ENCODE measurements at places on chromosomes 4 and X.
A peak's percentile ranks its signal among the peaks of the same experiment; 100 is the strongest.

DNA sequence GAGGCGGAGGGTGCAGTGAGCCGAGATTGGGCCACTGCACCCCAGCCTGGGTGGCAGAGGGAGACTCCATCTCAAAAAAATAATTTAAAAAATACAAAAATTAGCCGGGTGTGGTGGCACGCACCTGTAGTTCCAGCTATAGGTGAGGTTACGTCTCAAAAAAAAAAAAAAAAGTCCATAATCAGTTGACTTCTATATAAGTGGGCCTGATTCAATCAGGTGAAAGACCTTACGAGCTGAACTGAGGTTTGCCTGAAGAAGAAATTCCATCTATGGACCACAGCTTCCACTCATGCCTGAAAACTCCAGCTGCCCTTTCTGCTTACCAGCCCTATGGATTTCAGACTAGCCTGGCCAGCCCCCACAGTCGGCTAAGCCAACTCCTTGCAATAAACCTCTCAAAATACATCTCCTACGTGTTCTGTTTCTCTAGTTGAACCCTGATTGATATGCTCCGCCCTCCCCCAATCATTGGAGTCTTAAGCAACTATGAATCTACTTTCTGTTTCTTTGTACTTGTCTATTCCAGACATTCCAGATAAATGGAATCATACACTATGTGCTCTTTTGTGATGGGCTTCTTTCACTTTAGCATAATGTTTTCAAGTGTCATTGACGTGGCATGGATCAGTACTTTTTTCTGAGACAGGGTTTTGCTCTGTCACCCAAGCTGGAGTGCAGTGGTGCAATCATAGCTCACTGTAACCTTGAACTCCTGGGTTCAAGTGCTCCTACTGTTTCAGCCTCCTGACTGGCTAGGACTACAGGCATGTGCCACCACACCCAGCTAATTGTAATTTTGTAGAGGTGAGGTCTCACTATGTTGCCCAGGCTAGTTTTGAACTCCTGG, 36.6 kb downstream of the SAT1 start:
- no peak for DNase-seq

DNA sequence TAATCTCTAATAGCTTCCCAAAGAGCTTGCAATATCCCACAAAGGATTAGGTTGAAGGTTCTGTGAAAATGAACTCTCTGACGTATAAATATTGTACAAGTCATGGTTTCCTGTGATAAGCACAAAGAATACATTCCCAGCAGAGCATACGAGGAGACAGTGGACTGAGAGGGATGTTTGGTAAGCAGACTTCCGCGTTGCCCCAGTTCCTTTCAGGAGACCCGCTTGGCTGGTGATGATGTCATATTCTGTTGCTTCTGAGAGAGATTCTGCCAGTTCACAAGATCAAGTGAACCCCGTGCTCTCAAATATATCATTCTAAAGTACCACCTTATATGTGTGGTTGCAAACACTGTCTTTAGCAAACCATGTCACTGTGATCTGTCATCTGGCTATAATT, 323.9 kb upstream of the CASK start:
- DNase-seq, result no peak

GRCh38 chr4:6825403-6825802, 42.9 kb downstream of the KIAA0232 start:
- no peak for DNase-seq

DNA sequence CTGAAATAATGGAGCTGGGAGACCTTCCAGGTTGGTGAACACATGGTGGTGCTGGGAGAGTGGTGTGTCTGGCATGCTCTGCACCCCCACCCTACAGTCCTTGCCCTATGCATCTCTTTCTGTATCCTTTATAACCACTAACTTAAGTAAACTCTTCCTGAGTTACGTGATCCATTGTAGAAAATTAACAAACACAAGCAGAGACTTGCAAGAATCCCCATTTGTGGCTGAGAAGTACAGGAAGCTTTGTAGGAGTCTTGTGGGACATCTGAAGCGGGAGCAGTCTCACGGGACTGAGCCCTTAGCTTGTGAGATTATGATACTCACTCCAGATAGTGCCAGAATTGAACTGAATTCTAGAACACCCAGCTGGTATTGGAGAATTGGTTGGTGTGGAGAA, 14.3 kb upstream of the FAM13A start:
- no peak for DNase-seq

GRCh38 chrX:118459494-118459893, 36.1 kb upstream of the DOCK11 start:
- DNase-seq, result no peak

- peak; percentile 96 for DNase-seq
Measured at GRCh38 chr4:94452476-94453371, 982 bp downstream of the PDLIM5 start.

GRCh38 chr4:185587427-185588161, 52.3 kb upstream of the PDLIM3 start:
- no peak for DNase-seq

DNA sequence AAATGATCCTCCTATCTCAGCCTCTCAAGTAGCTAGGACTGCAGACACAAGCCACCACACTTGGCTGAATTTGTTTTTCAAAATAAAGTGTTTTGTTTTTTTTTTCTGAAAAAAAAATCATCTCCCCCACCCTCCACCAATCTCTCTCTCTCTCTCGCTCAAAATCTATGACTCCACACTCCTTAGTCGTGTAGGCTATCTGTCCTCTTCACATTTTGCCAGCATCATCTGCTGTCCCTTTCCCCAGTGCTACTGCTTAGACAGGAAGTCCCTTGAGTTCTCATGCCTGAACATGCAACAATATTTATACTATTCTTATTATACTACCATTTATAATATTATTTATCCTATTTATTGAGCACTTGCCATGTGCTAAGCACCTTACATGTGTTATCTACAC, 80.7 kb upstream of the TMEM164 start:
- DNase-seq, result no peak

DNA sequence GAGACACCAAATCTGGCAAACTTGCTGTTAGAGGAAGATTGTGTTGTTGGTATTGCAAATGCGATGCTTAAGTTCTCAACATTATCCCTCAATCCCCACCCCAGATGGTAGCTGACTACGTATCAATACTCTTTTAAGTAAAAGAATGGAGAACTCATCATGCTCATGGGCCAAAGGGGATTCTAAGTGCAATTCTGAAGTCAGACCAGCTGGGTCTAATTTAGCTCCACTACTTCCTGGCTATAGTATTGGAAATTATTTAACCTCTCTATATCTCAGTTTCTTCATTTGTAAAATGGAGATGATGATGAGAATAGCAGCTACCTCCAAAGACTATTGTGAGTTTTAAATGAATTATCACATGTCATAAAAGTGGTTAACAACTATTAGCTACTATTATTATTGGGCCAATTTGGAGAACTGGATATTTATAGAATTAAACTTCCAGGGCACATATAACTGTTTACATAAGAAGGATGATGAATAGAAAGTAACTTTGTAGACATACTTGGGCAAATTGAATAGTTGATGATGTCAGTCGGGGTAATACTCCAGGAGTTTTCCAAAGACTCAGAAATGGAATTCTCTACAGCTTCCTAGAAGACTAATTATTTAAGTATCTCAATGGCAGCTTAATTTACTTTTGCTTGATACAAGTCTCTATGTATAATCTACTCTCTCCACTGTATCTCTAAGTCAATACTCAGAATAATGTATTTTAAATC, 5.0 kb upstream of the SLAIN2 start:
- no peak for DNase-seq

GRCh38 chr4:11175374-11175773, 253.3 kb downstream of the HS3ST1 start:
- DNase-seq, result no peak

DNA sequence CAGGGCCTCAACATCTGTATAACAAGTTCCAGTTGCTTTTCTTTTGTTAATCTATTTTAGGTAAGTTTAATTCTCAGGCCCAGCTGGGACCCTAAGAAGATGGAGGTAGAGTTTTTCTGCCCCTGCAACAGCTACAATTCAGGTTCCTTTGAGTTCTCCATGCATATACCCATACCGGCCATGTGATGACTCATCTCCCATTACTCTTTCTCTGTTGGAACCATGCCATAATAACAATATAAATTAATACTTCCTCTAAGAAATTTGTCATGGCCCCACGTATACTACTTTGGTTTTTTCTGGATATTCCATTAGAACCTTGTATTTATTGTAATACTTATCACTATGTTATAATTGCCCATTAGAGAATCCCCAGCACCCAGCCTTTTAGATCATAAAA, 1.3 kb upstream of the INTU start:
- no peak for DNase-seq

- DNase-seq, result no peak
Measured at GRCh38 chr4:88244816-88245579, 39.4 kb downstream of the PPM1K start.

- no peak for DNase-seq
Measured at GRCh38 chr4:173991814-173992213, 291.7 kb downstream of the FBXO8 start.

GRCh38 chr4:43339435-43339834, 446.9 kb downstream of the GRXCR1 start:
- DNase-seq, result no peak

GRCh38 chrX:38859602-38860001, 58.3 kb downstream of the MID1IP1 start:
- no peak for DNase-seq

Data from coronary artery (tissue), 2 donors.